ENCODE measurements at places on chromosomes 5 and 9. TPM values are rescaled to one million over a fixed set of nuclear protein-coding genes. Genes with fewer than 3 reads are reported as not detected.

Gene CDX1
- total RNA-seq = not detected

Gene GRIA1
- total RNA-seq = 0.50 TPM

Gene PCDHGA1
- 0.69 TPM for total RNA-seq

Gene ARL14EPL
- not detected for total RNA-seq

Gene TMC1
- 0.25 TPM for total RNA-seq

Gene RAD50
- total RNA-seq = 36.4 TPM

- DNase-seq = no peak
Observed at GRCh38 chr5:68329554-68330255, 114.1 kb downstream of the PIK3R1 start.

GRCh38 chr9:133029994-133030316, 842 bp upstream of the GTF3C5 start:
- no peak for DNase-seq

- peak; percentile 89 for DNase-seq
Observed at GRCh38 chr5:163695830-163696578, 190.6 kb downstream of the MAT2B start.

- DNase-seq = no peak
Observed at GRCh38 chr5:4584982-4585381, 555.1 kb upstream of the ADAMTS16 start.

- no peak for DNase-seq
Observed at GRCh38 chr5:162607879-162608278, 540.3 kb downstream of the GABRG2 start.

DNA sequence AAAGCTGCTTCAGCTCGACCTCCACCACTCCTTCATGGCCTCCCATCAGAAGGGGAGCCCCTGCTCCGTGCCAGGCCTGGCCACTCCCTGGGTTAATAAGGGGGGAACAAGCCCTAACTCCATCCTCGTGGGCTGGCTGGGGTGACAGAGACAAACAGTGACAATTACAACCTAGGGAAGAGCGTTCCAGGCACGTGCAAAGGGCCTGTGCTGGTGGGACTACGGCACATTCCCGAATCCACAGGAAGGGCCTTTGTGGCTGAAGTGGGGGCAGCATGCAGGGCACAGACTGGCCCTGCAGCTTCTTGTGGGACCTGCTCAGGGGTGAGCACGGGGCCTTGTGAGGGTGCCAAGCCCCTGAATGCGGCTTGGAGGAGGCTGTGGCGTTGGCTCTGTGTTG, 157.4 kb downstream of the C9orf50 start:
- DNase-seq = no peak

DNA sequence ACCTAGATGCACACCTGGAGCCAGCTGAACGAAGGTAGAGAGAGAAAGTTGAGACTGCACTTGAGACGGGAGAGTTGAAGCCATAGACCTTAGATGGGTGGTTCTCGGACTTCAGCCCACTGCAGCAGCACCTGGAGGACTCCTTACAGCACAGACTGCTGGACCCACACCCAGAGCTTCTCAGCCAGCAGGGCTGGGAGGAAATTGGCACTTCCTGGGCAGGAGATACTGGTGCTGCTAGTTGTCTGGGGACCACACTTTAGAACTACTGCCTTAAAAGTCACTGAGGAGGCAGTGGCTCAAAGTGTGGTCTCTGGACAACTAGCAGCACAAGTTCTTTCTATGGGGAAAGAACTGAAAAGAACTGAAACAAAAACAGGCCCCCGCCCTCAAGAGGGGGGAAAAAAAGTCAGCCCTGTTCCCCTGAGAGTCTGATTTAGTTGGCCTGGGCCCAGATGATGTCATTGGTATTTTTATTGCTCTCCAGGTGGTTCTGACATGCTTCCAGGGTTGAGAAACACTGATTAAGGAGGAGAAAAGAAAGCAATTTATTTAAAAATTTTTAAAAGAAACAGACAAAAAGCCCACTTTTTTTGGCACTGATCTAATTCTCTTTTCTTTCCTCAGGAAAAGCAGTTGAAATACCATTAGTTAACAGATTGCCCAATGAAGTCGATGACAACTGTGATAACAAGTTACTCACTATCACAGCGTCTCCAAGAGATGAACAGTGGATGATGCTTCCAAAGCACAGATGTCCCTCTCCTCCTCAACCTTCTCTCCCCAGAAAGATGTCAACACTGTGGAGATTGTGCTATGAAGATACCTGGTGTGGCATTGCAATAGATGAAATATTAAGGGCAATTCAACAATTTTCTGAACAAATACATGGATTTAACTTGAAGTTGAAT, 73.6 kb upstream of the ADAMTS16 start:
- no peak for DNase-seq

DNA sequence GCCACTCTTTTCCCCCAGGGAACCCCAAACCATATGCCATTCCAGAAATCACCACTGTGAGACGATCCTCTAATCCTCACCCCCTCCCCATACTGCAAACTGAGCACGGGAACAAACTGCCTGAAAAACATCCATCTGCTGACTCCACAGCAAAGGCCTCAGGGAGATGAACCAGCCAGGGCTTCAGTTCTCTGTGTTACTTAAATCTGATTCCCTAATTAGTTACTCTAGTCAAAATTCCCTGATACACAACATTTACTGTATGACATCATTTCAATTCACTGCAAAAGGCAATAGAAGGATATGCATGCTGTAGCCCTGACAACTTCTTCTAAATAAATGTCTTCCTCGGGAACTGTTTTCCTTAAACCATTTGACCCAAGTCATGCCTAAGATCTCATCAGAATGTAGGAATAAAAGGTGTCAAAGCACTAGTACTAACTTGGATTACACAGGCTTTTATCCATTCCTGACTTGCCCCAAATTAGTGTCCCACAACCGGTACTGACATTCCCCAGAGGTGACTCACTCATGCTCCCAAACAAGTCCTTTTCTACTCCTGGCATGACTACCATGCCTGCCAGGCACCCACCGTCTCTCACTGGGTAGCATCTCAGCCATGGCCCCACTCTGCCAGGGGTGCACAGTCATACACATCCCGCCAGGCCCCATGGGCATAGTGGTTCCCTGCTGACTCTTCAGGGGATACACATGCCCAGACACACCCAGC, 35.0 kb downstream of the MTX3 start:
- no peak for DNase-seq

- DNase-seq = no peak
Observed at GRCh38 chr5:172412724-172413286, 41.5 kb downstream of the SH3PXD2B start.

DNA sequence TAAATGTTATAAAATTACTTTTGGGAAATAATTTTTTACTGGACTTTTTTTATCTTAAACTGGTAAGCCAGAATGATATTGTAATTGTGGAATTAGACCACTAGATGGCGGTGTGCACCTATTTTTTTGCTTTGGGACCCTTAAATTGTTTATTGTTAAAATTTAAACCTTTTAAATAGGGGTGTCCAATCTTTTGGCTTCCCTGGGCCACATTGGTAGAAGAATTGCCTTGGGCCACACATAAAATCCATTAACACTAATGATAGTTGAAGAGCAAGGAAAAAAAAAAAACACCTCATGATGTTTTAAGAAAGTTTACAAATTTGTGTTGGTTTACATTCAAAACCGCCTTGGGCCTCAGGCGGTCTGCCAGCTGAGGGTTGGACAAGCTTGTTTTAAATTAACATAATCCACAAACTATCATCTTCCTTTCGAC, 28.4 kb upstream of the GADD45G start:
- DNase-seq = no peak

- DNase-seq = no peak
Observed at GRCh38 chr5:40483316-40483715, 196.4 kb upstream of the PTGER4 start.

DNA sequence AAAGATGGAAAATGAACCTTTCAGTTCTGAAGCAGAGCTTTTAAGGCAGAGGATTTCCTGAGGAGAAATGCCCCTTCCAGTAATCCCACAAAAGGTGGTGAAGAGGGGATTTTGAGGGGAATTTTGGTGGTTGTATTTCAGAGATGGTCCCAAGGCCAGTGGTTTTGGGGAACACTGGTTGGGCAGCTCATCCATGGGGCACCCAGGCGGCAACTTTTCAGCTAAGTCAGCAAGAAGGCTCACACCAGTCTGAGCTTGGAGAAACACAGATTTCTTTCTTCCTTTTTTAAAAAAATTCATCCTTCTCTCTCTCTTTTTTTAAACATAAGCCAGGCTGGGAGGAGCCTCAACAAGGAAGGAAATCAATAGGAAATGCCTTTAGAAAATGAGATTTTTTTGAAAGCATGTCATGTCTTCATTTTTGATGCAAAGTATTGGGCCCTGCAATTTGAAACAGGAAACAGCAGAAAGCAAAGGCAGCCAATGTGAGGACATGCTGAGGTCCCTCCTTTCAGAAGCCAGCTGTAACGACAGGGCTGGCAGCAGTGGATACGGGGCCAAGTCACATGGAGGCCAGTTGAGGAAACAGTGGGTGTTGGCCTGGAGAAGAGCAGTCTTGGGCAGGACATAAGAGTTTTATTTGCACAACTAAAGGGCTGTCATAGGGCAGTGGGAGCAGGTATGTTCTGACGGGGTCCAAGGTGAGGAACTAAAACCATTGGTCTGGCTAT, 155.3 kb upstream of the KLF4 start:
- DNase-seq = no peak

GRCh38 chr5:81778642-81779041, 27.7 kb upstream of the SSBP2 start:
- DNase-seq = peak; percentile 75

DNA sequence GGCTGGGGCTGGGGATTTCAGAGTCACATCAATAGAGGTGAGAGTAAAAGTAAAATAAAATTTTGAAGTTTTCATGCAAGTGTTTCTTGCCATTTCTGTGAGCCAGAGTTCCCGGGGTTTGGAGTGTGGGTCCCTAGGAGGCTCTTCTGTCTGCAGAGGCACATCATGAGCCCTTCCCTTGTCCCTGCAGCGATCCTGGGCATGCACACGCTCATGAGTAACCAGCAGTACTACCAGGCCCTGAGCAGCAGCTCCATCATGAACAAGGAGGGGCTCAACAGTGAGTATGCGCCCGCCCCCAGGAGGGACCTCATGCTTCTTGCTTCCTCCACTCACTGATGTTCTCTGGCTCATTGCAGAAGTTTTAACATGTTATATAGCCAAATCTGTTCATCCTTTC, 61.1 kb downstream of the TMOD1 start:
- DNase-seq = no peak

- no peak for DNase-seq
Observed at GRCh38 chr9:99573886-99574285, 247.8 kb upstream of the NR4A3 start.

DNA sequence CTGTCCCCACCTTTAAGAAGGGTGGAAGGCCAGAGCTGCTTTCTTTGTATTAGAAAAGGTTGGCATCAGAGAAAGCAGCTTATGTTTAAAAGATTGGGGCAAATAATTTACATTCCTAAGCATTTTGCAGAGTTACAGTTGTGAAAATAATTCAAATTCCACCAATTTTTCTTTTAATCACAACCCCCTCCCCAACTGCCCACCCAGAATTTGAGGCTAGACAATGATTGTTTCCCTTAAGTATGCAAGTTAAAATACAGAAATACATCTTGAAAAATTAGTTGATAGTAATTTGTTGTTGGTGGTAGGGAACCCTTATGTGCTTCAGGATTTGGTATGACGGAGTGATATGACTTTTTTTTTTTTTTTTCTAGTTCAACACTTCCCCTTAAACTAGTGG, 133.0 kb downstream of the ZSWIM6 start:
- DNase-seq = no peak

DNA sequence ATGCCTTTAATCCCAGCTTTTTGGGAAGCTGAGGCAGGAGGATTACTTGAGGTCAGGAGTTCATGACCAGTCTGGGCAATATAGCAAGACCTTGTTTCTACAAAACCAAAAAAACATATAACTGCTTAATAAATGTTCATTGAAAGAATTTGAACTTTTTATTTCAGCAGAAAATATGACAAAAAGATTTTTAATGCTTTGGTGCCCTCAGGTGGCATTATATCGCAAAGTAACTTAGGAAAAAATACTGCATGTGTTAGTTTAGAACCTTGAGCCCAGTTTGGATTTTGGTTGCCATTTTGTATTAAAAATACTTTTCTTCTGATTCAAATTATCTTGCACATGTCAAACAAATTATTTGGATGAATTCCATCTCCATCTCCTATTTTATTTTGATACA, 103.2 kb downstream of the GPBP1 start:
- DNase-seq = no peak

DNA sequence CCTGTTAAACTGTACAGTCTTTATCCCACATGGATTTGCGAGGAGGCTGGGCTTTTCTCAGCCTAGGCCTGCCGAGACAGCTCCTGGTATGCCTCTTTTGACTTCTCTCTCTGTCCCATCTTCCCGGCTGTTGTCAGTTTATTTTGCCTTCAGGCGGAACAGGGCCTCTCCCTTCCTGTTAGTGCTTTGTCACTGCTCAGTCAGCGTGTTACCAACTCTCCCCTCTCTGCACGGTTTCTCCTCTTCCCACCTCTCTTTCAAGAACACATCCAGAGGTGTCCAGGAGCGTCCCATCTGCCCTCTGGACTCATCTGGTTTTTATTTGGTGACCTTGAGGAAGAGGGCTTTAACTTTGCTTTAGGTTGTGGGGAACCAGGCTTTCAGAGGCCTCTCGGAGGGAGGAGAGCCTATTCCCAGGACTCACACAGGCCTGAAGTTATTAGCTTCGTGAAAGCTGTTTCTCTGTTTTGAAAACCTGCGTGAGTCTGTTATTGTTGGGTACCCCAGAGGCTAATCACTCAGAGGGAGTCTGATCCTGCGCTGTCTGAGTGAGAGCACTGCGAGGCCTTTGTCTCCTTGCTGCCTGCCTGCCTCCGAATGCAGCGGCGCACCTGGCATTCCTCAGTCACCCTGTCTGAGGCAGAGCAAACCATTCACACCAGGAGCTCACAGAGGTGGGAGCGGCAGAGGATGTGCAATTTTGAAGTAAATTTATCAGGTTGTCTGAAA, 234.4 kb upstream of the MPDZ start:
- peak; percentile 62 for DNase-seq

DNA sequence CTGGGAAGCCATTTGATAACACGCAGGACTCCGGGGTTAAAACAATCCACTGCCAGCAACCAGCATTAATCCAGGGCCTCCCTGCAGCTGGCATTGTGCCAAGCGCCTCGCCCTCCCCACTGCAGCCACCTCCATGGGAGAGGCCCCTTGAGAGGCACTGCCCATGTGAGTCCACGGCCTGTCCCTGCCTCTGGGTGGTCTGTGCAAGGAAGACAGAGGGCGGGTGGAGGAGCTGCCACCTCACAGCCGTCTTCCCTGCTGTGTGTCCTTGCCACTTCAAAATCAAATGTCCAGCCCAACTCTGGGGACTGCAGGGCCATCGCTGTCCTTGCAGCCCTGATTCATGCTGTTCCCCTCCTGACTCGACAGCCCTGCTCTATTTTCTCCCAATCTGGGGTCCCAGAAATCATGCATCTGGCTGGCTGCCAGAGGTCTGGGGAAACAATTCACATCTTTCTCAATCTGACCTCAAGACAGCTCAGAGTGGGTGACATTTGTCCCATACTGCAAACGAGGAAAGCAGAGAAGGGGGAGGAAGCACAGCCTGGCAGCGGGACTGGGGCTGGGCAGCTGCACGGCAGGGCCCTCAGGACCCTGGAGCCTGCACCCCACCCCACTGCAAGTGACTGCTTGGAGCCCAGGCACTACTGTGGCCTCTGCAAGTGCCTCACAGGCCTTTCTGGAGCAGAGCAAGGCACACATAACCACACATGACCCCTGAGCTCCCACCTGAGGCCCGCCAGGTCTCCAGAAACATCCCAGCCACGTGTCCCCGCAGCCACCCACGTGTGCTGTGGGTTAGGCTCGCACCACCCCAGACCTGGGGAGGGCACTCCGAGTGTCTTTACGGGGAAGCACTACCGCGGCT, 15.7 kb downstream of the BRD3OS start:
- DNase-seq = no peak

Measured in kidney (tissue), 22 donors.